ENCODE measurements at places on chromosomes 6 and 20. TPM values are rescaled to one million over a fixed set of nuclear protein-coding genes. Genes with fewer than 3 reads are reported as not detected.
A peak's percentile ranks its signal among the peaks of the same experiment; 100 is the strongest.

DNA sequence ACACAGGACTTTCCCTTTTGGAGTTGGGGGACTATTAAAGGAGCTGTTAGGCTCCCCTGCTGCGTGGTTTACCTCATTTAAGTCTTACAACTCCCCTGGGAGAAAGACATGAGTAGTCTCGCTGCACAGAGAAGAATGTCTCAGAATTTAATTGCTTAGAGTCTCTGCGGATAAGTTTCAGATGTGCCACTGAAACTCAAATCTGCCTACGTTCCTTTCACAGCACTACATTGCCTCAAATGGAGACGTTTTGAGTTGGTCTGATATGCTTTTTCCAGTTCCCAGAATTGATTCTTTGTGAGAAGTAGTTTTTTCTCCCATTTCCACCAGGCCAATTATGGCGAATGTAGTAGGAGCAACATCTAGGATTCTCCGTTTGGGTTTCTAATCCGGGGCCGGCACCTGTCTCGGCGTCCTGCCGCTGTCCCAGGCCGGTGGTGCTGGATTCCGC lies 532 bp upstream of the SLC35F1 start:
- H3K36me3 ChIP-seq: no peaks in the 10 kb centered on the region
- peaks cover 14% of the 10 kb centered on the region for H3K4me1 ChIP-seq
- H3K4me3 ChIP-seq: peak overlapping the region; percentile 49
- no peak overlapping the region for H3K27ac ChIP-seq

- H3K4me1 ChIP-seq: peaks cover 56% of the 10 kb centered on the region
- H3K27me3 ChIP-seq: no peaks in the 10 kb centered on the region
- no peak for DNase-seq
- H3K27ac ChIP-seq: no peak overlapping the region
- peak overlapping the region; percentile 96 for H3K4me3 ChIP-seq
- H3K36me3 ChIP-seq: peaks cover 4% of the 10 kb centered on the region
These were observed 1.4 kb upstream of the PTPRA start for GRCh38 chr20:2871661-2872458.

DNA sequence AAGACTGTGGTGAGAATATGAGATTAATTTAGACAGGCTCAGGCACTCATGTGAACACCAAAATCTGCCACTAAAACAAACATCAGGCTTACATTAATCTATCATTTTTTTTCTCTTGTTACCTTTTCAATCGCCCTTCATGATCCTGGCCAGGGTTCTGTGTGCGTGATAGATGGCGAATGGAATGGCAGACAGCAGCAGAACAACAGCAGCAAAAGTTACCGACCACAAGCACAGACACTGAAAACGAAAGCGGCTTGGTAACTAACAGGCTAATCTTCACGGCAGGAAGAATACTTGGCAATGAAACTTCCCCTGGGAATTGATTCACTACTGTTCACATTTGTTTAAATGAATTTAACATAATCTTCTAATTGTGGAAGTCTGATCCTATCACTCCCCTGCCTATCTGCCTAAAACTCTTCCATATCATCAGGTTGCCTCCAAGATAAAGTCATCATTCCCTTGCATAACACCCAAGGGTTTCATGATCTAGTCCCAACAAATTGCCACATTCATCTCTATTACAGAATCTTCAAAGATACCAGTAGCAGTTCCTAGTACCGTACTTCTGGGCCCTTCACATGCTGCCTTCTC lies 28.7 kb downstream of the PTPRK start:
- peak overlapping the region; percentile 21 for H3K4me3 ChIP-seq
- H3K36me3 ChIP-seq: no peaks in the 10 kb centered on the region
- peaks cover 3% of the 10 kb centered on the region for H3K4me1 ChIP-seq
- no peak for DNase-seq
- peak overlapping the region; percentile 64 for H3K27ac ChIP-seq
- H3K27me3 ChIP-seq: no peaks in the 10 kb centered on the region

DNA sequence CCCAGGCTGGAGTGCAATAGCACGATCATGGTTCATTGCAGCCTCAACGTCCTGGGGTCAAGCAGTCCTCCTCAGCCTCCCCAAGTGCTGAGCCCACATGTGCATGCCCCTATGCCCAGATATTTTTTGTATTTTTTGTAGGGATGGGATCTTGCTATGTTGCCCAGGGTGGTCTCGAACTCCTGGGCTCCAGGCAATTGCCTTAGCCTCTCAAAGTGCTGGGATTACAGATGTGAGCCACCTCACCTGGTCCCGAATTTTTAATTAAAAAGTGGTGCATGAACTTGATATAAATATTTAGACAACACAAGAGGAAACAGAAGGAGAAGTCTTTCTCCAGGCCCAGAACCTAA lies 7.1 kb upstream of the RNF114 start:
- H3K27ac ChIP-seq: peak overlapping the region; percentile 2
- H3K4me1 ChIP-seq: no peaks in the 10 kb centered on the region
- no peaks in the 10 kb centered on the region for H3K36me3 ChIP-seq
- DNase-seq: no peak
- no peaks in the 10 kb centered on the region for H3K27me3 ChIP-seq

- no peaks in the 10 kb centered on the region for H3K27me3 ChIP-seq
- no peaks in the 10 kb centered on the region for H3K36me3 ChIP-seq
- no peak overlapping the region for H3K27ac ChIP-seq
- H3K4me1 ChIP-seq: peaks cover 26% of the 10 kb centered on the region
- no peak for DNase-seq
These were observed 9.5 kb upstream of the PNRC1 start for GRCh38 chr6:89071036-89071435.

GRCh38 chr6:10875026-10875425 lies 6.8 kb downstream of the GCM2 start:
- H3K27me3 ChIP-seq: no peaks in the 10 kb centered on the region
- H3K27ac ChIP-seq: no peak overlapping the region
- no peaks in the 10 kb centered on the region for H3K36me3 ChIP-seq
- no peak for DNase-seq

DNA sequence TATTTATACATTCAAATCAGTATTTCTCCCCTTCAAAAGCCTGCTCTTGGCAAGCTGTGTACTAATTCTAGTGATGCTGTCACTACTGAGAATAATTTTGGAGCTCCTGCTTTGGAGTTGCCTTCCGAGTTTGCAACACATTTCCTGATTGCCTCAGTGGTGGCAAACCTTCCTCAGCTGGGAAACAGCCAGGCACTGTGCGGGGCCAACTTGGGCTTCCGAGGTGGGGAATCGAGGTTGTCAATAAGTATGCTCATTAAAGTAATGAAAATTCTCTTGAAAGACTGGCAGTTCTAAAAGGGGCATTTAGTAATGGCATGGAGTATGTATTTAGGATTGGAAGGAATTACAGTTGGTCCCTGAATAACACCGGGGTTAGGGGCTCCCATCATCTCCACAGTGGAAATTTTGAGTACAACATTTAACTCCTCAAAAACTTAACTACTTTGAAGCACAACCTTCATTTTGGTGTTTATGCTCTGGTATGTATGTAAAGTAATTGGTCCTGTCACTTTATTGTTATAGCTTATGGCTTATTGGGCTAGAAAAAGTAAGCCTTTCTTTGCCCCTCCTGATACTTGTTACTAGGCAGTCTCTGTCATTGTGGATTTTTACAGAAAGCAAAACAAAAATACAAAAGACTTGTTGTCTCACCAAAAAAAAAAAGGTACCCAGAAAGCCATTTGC lies 2.7 kb downstream of the PAQR8 start:
- no peaks in the 10 kb centered on the region for H3K27me3 ChIP-seq
- DNase-seq: no peak
- no peaks in the 10 kb centered on the region for H3K36me3 ChIP-seq
- no peak overlapping the region for H3K4me3 ChIP-seq
- H3K27ac ChIP-seq: no peak overlapping the region

DNA sequence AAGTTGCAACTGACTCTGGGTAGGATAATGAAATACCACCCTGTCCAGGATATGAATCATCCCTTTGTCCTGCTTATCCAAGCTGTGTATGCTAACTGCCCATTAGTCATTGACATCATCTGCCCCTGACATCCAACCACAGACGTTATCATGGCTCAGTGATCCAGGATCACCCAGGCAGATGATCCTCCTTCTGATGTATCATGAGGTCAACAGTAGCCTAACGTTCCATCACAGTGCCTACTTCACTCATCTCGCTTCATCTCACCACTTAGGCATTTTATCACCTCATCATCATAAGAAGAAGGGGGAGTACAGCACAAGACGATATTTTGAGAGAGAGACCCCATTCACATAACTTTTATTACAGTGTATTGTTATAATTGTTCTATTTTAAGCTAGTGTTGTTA lies 13.4 kb upstream of the BTN3A2 start:
- no peak overlapping the region for H3K4me3 ChIP-seq
- DNase-seq: no peak
- no peaks in the 10 kb centered on the region for H3K27me3 ChIP-seq
- H3K36me3 ChIP-seq: no peaks in the 10 kb centered on the region
- H3K27ac ChIP-seq: no peak overlapping the region

GRCh38 chr6:11639376-11640235 lies 102.1 kb downstream of the TMEM170B start:
- no peak overlapping the region for H3K27ac ChIP-seq
- no peak overlapping the region for H3K4me3 ChIP-seq
- H3K27me3 ChIP-seq: no peaks in the 10 kb centered on the region
- no peaks in the 10 kb centered on the region for H3K36me3 ChIP-seq
- no peaks in the 10 kb centered on the region for H3K4me1 ChIP-seq

GRCh38 chr6:112286010-112286409 lies 31.6 kb upstream of the LAMA4 start:
- DNase-seq: no peak
- H3K36me3 ChIP-seq: no peaks in the 10 kb centered on the region
- H3K4me3 ChIP-seq: no peak overlapping the region

DNA sequence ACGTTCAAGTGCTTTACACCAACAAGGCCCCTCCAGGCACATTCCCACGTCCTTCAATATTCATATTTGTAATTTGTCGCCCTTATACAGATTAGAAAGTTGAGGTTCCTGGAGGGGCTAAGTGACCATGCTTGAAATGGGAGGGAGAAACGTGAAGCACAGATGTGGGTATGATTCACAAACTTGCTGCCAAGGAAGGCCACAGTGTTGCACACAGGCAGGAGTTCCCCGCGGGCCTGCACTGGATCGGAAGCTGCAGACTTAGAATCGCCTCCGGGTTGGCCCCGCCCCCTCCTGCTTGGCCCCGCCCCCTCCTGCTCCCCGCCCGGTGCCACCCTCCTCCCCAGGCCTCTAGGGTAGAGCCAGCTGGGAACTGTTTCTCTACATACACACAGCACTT lies 58.2 kb upstream of the QKI start:
- DNase-seq: peak; percentile 88
- H3K4me3 ChIP-seq: no peak overlapping the region
- peaks cover 12% of the 10 kb centered on the region for H3K4me1 ChIP-seq
- H3K27me3 ChIP-seq: no peaks in the 10 kb centered on the region

TCF15 gene
- 0.52 TPM for total RNA-seq

BANF2 gene
- total RNA-seq: not detected

KAT14 gene
- 11.4 TPM for total RNA-seq

Data from left lung (tissue), 14 donors.